ENCODE measurements at places on chromosomes 2 and 18.

- DNase-seq = no peak
Measured at GRCh38 chr2:169711751-169712509, 17.7 kb downstream of the PHOSPHO2 start.

- DNase-seq = no peak
Measured at GRCh38 chr2:19357402-19358241, 801 bp downstream of the OSR1 start.

DNA sequence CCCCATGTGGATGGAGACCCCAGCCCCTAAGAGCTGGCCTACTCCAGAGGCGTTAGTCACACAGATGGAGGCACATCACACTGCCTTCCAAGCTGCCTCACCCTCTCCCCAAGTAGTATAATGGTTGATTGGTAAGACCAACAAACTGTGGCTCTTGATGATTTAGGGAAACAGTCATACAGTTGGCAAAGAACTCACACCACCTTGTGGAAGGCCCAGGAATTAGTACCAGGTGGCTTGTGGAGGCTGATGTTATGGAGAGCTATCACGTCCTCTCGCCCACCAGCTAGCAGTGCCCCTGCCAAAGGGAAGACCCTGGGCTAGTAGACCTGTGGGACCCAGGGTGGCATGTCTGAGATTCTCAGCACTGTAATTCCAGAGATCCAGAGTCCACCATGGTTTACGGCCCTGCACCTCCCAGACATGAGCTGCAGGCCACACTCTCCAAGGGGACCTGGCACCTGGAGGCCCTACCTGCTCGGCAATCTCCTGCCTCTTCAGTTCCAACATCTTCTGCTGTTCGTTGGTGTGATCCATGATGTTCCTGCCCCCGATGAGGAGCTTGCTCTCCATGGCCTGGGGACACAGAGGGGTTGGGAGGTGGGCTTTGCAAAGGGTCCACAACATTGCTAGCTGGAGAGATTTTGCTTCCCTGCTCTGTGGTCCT, 26.3 kb downstream of the KIF3C start:
- no peak for DNase-seq

DNA sequence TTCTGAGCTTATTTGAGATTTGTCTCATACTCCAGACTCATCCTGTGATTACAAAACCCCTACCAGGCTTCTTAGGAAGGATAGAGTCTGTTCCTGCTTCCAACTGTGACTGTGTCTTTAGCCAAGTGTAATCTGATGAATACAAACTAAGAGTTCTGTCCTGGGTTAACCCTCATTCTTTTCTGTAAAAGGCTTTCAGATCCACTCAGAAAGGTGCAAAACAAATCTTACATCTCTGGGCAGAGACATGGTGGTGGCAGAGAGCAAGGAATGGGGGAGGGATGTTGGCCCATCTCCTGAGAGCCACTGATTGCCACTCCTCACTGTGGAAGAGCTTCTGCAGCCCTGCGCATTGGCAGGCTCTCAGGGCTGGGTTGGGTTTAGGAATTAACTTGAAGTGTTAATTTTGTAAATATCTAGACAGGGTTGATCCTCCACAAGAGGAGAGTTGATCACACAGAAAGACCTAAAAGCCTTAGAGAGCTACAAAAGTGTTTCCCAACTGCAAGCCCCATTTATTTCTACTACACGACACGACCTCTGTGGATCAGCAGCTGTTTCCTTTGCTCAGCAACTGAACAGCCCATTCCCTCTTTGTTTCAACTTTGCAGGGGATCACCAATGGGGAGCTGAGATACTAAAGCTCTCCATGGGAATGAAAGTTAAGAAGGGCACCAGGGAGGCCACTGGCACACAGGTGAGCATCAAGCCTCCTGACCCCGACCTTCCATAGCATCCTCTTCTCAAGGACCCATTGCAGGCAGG, 23.7 kb upstream of the SPTBN1 start:
- DNase-seq = no peak

- no peak for DNase-seq
Measured at GRCh38 chr18:9741406-9741792, 33.3 kb downstream of the RAB31 start.

- DNase-seq = no peak
Measured at GRCh38 chr2:215476424-215476823, 40.6 kb upstream of the FN1 start.

DNA sequence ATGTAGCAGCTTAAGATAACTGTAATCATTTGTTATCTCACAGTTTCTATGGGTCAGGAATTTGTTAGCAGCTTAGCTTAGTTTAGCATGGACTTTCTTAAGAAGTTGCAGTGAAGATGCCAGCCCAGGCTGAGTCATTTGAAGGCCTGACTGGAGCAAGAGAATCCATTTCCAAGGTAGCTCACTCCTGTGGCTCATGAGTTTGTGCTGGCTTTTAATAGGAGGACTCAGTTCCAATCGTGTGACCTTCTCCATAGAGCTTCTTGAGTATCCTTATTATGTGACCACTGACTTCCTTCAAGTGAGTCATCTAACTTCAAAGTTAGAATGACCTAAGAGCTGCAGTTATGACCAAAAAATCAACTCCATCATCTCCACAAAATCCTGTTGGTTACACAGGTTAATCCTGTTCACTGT, 1.4 kb downstream of the GPATCH11 start:
- no peak for DNase-seq

DNA sequence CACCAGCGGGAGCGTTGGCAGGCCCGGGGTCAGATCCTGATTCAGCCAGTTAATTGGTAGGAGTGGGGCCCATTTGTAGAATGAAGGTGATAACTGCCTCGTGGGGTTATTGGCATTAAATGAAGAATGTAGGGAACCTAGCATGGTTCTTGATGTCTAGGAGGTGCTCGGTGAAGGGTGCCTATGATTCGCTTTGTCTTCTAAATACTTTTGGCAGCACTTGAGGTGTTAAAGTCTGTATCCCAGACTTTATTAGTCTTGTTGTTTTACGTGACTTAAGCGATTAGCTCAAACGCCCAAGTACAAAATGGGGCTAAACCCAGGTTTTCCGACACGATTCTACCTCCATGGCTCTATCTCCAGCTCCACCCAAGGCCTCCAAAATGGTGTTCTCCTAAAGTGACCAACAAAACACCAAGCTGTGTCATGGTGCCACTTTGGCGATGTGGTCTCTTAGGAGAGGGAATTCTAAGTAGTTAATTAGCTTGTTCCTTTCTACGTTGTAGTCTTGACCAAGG, 980 bp upstream of the PPP4R1 start:
- DNase-seq = no peak

GRCh38 chr2:241813644-241814392, 4.8 kb downstream of the NEU4 start:
- no peak for DNase-seq

GRCh38 chr18:10035281-10035991, 121.6 kb downstream of the VAPA start:
- DNase-seq = no peak

DNA sequence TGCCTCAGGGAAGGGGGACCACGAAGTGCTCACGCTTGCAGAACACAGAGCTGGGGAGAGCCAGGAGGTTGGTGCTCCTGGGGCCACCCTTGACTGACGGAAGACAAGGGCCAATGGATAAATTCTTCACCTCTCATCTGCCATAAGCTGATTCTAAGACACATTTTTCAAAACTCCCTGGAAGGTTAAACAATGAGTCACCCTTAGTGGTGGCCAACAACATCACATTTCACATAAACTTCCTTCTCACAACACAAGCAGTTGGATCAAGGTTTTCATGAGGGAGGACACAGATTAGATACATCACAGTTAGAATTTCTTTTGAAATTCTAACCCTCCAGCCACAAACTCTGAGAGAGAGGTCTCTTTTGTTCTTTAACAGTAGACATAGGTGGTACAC, 713.6 kb upstream of the POU3F3 start:
- DNase-seq = no peak

GRCh38 chr2:59449274-59449673, 1104.2 kb downstream of the BCL11A start:
- no peak for DNase-seq

DNA sequence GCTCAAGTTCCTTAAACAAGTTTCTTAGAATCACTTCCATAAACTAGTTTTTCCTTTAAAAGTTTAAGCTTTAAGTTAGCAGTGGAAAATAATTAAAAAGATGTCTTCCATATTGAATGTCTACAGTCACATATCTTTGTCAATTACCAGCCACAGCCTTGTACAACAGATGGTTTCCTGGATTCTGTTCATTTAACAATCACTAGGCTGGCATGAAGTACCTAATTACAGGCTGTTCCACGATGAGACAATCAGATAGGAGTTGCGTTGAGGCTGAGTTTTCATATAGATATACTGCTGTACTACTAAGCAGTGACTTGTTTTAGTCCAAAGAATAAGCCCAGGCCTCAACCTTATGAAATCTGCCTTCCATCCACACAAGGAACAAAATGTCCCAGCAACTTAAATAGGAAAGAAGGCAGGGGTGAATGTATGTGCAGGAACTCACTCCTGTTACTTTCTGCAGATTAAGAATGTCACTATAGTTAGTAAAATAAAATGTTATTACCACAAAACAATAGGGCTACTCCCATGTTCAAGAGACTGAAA, 131.0 kb downstream of the ZAP70 start:
- no peak for DNase-seq

- DNase-seq = no peak
Measured at GRCh38 chr2:136133586-136133985, 15.6 kb upstream of the CXCR4 start.

DNA sequence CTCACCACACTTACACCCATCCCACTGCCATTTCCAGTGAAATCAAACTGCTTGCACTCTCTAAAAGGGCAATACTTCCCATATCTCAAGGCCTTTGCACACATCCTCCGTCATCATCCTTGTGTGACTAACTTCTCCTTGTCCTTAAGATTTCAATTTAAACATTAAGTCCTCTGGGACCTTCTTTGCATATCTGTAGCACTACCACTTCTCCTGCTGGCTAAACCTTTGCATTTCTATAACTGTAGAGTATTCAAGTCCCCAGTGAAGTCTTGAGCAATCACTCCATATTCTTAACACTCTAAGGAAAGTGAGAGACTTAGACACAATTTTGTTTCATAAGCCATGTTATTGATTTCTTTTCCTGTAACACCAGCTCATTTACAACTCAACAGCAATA, 136.8 kb upstream of the EPHA4 start:
- DNase-seq = no peak

DNA sequence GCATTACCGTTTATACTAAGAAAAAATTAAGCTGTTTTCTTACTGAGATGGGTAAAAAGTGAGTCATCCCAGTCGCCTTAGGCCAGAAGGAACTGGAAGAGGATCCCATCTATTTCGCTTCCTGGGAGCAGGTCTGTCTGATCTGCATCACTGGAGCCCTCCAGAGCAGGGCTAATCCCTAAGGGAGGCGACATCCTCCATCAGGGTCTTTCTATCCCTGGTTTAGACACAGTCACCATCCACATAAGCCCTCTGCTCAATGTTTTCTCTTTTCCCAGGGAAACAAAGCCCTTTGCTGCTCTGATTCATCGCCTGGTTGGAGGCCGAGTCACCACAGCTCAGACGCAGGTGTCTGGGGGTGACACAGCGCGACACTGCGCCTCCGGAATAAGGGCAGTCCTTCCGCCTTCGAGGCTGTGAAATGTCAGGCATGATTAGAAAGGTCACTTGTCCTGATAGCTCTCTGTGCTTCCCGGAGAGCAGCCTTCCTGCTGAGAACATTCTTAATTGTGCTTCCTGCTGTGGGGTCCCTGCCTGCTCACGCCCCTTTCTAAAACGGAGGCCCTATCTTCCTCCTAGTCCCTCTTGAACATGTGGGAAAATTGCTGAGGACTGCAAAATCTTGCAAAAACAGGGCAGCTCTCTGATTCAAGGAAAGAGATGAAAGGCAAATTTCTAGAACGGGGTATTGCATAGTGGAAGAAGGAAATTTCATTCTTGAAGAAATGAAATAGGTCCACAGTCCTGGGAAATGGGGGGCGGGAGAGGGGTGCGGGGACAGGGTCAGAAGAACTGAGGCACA, 56.3 kb downstream of the MARCHF4 start:
- no peak for DNase-seq
